ENCODE measurements at places on chromosomes 2 and 18.
A peak's percentile ranks its signal among the peaks of the same experiment; 100 is the strongest.

DNA sequence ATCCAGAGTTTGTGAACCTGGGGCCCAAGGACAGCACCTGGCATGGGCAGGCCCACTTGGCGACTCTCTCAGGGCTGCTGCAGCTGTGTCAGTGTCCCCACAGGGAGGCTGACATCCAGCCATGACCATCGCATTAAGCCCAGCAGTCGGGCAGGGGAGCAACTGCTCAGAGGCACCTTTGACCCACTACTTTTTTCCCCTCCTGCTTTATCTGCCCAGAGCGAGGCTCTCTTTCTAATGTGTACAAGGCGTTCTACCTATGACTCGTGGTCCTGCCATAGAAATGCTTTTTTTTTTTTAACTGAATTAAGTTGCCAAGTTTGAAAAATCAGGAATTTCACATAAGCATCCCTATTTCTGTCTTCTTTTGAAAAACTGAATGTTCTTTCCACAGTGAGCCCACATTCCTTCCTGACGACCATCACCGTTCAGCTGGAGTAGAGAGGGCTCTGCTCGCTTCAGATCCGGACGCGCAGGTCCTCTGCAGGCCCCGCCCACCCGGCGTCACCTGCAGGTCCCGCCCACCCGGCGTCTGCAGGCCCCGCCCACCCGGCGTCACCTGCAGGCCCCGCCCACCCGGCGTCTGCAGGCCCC lies 403 bp upstream of the CLUL1 start:
- peak; percentile 41 for DNase-seq

GRCh38 chr18:5463390-5463789 lies 80.4 kb downstream of the EPB41L3 start:
- no peak for DNase-seq

DNA sequence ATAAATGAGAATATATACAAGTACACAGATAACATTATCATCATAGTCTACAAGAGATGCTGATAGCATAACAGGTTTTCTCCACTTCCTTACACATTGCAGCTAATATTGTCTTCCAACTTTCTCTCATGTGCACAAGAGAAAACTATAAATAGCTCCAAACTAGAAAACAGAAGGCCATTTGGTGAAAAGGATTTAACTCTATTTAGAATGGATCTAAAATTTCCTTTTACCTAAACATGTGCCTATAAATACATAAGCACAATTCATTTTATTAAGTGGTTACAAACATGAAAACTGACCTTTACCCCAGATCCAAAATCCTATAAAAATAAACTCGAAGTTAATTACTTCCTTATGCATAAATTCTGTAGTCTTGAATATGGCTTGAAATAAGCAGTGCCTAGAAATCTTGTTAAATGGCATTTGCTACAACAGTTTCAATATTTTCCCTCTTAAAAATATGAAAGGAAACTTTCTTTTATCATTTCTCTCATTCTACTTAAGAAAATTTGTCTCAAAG lies 41.6 kb downstream of the SLC25A12 start:
- DNase-seq: no peak

DNA sequence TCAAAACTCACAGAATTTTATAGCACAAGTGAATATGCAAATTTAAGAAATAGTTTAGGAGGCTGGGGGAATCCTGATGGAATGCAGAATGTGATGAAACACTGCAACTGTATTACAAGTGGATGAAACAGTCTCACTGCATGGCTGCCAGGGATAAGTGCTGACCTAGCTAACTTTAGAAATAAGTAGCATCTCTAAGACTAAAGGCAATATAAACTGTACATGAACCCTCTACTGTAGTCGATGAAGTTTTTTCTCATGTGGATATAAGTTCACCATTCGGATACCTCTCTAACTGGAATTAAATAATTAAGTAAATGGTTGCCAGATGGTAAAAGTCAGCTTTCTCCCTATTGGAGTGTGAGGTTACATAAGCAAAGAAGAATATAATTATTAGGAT lies 777.8 kb upstream of the RAB6C start:
- no peak for DNase-seq

- no peak for DNase-seq
Measured at GRCh38 chr2:80893711-80894110, 589.2 kb upstream of the LRRTM1 start.

Data from mammary epithelial cell (primary cell).